Suprapubic skin (tissue), 4 donors: ENCODE measurements at places on chromosomes 13 and 19. TPM values are rescaled to one million over a fixed set of nuclear protein-coding genes. Genes with fewer than 3 reads are reported as not detected.

DNA sequence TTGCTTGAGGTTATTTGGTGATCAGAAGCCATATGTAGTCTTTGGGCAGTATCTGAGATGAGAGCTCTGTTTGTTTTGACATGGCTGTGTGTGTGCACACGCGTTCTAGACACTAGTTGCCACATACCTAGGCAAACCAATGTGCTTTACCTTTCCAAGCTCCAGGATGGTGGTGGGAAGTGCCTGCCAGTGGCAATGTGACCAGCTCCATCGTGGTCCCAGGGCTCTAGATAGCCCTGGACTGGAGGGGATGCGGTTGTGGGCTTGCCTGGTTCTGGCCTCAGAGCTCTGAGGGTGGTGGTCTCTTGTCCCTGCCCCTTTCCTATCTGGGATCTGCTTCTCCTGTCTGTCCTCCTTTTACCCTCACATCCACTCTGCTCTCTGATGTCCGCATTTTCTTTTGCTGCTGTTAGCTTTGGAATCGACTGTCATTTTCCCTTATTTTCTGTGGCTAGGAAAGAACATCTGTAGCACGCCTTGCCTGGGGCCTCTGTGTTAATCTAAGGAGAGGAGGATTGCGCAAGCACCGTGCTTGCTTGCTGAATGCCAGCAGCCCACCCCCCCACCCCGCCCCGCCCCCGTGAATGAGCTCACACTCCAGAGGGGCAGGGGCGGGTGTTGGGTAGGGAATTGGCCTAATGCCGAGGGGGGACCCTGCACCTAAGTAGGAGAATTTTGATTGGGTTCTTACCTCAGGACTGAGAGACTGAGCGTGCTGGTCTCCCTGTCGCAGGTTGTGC lies 89.5 kb downstream of the ARHGEF7 start:
- DNase-seq: no peak
- H3K27ac ChIP-seq: peak overlapping the region; percentile 35
- peaks cover 5% of the 10 kb centered on the region for H3K36me3 ChIP-seq
- no peaks in the 10 kb centered on the region for H3K27me3 ChIP-seq

DNA sequence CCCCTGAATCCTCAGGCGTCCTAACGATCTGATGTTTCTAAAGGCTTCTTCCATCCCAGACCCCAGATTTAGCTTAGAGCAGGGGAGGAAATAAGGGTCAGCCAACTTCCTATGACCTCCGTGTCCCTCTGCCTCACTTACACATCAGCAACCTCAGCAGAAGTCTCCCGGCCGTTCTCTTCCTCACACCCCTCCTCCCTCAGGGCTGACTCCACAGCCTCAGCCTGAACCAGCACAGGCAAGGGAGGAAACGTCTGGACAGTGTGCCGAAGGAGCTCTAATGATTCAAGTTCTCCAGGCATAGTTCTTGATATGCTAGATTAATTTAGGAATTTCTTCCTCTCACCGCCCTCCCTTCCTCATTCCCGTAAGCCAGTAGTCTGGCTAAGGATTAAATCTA lies 121.4 kb downstream of the NUFIP1 start:
- H3K27ac ChIP-seq: no peak overlapping the region
- peaks cover 6% of the 10 kb centered on the region for H3K27me3 ChIP-seq
- H3K4me1 ChIP-seq: no peaks in the 10 kb centered on the region
- DNase-seq: no peak

MAP4K1 gene
- 1.1 TPM for total RNA-seq

DNA sequence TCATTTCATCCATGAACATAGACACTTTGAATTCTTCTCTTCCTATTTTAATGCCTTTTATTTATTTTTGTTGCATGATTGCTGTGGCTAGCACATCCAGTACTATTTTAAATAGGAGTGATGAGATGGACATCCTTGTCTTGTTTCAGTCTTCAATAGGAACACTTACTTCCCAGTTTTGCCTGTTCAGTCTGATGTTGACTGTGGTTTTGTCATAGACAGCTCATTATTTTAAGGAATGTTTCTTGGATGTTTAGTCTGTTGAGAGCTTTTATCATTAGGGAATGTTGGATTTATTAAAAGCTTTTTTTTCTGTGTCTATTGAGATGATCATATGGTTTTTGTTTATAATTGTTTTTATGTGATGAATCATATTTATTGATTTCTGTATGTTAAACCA lies 586.6 kb downstream of the SLITRK1 start:
- no peak overlapping the region for H3K27ac ChIP-seq
- no peaks in the 10 kb centered on the region for H3K4me1 ChIP-seq
- no peaks in the 10 kb centered on the region for H3K27me3 ChIP-seq
- H3K4me3 ChIP-seq: no peak overlapping the region
- H3K36me3 ChIP-seq: no peaks in the 10 kb centered on the region

DNA sequence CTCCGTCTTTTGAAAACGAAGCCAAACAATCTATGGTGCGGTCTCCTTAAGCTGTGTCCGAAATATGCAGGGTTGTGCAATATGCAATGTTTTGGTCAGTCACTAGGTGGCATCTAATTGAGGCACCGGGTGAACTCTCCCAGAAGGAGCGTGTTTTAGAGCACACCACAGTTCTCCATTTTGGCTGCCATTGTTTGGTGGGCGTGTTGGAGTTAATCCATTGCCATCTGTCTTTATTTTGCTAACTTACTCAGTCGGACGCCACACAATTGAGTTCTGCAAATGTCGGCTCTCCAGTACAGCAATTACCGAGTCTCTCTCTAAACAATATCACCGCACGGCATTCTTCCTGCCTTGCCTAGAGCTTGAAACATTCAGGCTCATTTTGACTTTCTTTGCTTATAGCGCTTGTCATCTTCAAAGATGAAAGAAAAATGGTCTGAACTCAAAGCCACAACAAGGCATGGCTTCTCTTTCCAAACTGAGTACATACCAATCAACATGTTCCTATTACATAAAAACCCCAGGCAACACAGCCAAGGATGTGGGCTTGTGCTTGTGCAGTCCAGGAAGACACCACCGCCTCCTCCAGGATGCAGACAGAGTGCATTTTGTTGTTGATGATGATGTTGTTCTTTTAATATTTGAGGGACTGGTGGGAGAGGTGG lies 182.0 kb upstream of the SERP2 start:
- peaks cover 14% of the 10 kb centered on the region for H3K4me1 ChIP-seq
- no peaks in the 10 kb centered on the region for H3K36me3 ChIP-seq
- H3K4me3 ChIP-seq: no peak overlapping the region
- no peaks in the 10 kb centered on the region for H3K27me3 ChIP-seq
- H3K27ac ChIP-seq: peak overlapping the region; percentile 43

DNA sequence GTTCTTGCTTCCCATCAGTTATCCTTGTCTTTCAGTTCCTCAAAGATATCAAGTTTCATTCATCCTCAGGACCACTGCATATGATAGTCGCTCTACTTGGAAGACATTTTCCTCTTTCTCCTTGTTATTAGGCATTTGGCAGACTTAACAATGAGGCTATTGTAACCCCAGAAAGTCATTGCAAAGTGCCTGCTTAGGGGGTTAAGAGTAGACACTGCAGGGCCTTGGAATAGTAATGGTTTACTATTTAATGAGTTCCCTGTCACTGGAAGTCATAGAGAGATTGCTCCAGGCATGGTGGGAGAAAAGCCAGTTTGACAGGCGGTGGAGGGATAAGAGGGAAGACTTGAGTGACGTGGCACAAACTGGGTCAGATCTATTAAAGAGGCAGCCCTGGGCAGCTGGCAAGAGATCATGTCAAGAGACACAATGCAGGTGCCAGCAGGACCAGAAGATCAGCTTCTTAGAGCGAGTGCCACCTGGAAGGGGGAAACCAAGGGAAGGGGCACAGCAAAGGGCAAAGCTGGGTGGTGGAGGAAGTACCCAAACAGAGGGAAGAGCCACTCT lies 16.8 kb upstream of the CPB2 start:
- DNase-seq: no peak
- peaks cover 26% of the 10 kb centered on the region for H3K4me1 ChIP-seq
- no peaks in the 10 kb centered on the region for H3K36me3 ChIP-seq
- no peaks in the 10 kb centered on the region for H3K27me3 ChIP-seq
- H3K27ac ChIP-seq: peak overlapping the region; percentile 46

DNA sequence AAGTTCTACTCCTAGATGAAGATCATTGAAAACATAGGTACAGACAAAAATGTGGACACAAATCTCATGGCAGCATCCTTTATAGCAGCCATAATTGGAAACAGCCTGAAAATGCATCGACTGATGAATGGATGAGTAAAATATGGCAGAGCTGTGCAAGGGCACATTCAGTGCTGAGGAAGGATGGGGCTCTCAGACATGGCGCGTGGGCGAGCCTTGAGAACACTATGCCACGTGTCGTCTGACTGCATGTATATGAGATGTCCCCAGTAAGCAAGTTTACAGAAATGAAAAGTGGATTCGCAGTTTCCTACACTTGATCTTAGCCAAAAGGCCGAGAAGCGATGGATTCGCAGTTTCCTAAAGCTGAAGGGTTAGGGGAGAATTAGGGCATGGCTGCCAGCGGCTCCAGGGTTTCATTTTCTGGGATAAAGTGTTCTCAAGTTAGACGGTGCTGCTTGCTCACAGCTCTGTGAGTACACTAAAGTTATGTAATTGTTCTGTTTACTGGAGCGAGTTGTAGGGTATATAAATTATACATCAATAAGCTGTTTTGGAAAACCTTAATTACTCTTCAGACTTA lies 78.0 kb downstream of the RAB20 start:
- no peak overlapping the region for H3K27ac ChIP-seq
- H3K4me3 ChIP-seq: no peak overlapping the region
- H3K27me3 ChIP-seq: no peaks in the 10 kb centered on the region
- H3K4me1 ChIP-seq: no peaks in the 10 kb centered on the region

- no peaks in the 10 kb centered on the region for H3K27me3 ChIP-seq
- DNase-seq: no peak
- peaks cover 13% of the 10 kb centered on the region for H3K4me1 ChIP-seq
- H3K4me3 ChIP-seq: no peak overlapping the region
- H3K36me3 ChIP-seq: no peaks in the 10 kb centered on the region
- H3K27ac ChIP-seq: no peak overlapping the region
Measured at GRCh38 chr19:35317464-35318043, 11.4 kb upstream of the CD22 start.

DNA sequence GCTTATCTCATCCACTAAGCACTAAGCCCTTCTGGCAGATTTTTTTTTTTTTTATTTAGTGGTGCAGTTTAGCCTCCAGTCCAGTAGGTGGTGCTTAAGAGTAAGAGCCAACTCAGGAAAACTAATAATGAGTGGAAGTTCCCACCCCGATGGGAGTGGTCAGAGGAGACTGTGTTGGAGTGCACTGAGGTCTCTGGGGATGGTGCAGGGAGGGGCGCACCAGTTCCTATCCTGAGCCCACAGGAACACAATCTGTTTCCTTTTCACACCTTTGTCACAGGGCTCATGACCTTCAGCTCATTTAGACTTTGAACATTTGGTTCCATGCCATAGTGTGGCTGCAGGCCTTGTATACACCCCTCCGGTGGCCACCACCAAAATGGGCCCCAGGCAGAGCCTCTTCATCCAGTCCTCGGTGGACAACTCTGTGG lies 367.4 kb downstream of the SPRY2 start:
- H3K36me3 ChIP-seq: no peaks in the 10 kb centered on the region
- H3K27ac ChIP-seq: no peak overlapping the region
- no peaks in the 10 kb centered on the region for H3K4me1 ChIP-seq
- no peak for DNase-seq

DNA sequence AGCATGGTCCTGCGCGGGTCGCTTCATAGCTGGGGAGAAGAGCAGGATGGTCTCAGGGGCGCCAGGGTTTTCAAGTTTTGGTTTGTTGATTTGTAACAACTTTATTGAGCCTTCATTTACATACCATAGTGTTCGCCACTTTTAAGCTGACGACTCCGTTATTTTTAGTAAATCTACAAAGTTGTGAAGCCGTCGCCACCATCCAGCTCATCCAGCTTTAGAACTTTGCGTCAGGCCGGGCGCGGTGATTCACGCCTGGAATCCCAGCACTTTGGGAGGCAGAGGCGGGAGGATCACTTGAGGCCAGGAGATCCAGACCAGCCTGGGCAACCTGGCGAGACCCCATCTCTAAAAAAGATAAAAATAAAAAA lies 404 bp downstream of the C19orf44 start:
- DNase-seq: no peak
- H3K4me3 ChIP-seq: peak overlapping the region; percentile 79
- peaks cover 8% of the 10 kb centered on the region for H3K36me3 ChIP-seq
- H3K4me1 ChIP-seq: peaks cover 12% of the 10 kb centered on the region
- H3K27ac ChIP-seq: peak overlapping the region; percentile 64

RHPN2 gene
- total RNA-seq: 22.8 TPM

DNA sequence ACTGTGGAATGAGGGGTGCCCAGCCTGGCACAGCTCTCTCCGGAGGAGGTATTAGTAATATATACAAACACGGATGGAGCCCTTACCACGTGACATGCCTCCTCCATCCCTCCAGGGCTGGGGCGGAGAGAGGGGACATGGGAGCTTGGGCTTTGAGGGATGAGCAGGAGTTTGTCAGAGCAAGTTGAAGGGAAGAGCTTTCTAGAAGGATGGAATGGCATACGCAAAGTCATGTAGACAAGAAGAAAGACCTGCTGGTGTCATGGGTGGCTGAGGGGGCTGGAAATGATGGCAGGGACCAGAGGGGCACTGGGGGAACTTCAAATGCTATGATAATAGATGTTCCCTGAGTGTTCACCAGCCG lies 2.6 kb downstream of the MPND start:
- no peak overlapping the region for H3K4me3 ChIP-seq
- peaks cover 16% of the 10 kb centered on the region for H3K36me3 ChIP-seq
- DNase-seq: no peak
- H3K27me3 ChIP-seq: no peaks in the 10 kb centered on the region
- no peak overlapping the region for H3K27ac ChIP-seq
- peaks cover 24% of the 10 kb centered on the region for H3K4me1 ChIP-seq

DNA sequence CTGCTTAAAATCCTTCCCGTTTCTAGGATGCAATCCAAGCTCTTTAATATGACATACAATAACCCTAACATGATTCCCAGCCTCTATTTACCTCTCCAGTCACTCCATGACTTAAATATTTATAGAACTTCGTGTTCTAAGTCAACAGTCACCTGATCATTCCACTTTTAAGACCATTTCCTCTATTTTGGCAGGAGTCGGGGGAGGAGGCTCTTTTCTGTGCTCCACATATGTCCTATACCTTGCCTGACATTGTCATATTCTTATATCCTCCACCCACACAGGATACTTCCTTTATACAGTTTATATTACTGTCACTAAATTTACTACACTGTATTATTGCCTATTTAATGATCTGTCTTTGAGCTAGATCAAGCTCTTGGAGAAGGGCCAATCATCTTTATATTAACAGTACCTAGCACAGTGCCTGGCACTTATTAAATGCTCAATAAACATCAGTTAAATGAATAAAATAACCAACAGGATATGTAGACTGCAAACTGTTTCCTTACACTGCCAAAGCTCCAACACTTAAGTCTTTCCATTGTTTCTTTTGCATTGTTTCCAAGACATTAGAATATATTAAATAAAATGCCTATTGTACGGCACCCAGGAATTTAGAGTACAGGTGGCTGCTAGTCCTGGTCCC lies 2.7 kb downstream of the ARGLU1 start:
- H3K27me3 ChIP-seq: no peaks in the 10 kb centered on the region
- H3K36me3 ChIP-seq: no peaks in the 10 kb centered on the region
- H3K27ac ChIP-seq: no peak overlapping the region
- no peak for DNase-seq
- H3K4me3 ChIP-seq: peak overlapping the region; percentile 83

GRCh38 chr19:34983786-34984185 lies 16.3 kb upstream of the GRAMD1A start:
- H3K36me3 ChIP-seq: no peaks in the 10 kb centered on the region
- H3K4me1 ChIP-seq: peaks cover 8% of the 10 kb centered on the region
- no peak for DNase-seq
- no peak overlapping the region for H3K27ac ChIP-seq
- H3K4me3 ChIP-seq: no peak overlapping the region
- no peaks in the 10 kb centered on the region for H3K27me3 ChIP-seq
